ENCODE measurements at places on chromosomes 3 and 15.
A peak's percentile ranks its signal among the peaks of the same experiment; 100 is the strongest.

- DNase-seq: no peak
These were observed 22.2 kb upstream of the IGF1R start for GRCh38 chr15:98626153-98626552.

DNA sequence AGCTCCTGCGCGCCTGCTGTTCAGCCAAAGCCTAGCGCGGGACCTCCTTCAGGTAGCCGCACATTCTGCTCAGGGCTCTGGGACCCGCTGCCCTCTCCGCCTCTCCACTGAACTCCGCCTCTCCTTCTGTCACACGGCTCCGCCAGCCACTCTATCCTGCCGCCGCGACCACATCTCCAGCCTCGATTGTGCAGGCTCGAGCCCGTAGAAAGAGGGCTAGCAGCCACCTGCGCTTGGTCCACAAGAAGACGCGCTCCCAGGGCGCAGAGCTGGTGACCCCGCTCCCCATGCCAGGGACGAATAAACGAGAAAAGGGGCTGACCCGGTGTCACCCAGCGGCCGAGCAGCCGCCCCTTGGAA, 1.1 kb upstream of the VIPR1 start:
- no peak for DNase-seq

DNA sequence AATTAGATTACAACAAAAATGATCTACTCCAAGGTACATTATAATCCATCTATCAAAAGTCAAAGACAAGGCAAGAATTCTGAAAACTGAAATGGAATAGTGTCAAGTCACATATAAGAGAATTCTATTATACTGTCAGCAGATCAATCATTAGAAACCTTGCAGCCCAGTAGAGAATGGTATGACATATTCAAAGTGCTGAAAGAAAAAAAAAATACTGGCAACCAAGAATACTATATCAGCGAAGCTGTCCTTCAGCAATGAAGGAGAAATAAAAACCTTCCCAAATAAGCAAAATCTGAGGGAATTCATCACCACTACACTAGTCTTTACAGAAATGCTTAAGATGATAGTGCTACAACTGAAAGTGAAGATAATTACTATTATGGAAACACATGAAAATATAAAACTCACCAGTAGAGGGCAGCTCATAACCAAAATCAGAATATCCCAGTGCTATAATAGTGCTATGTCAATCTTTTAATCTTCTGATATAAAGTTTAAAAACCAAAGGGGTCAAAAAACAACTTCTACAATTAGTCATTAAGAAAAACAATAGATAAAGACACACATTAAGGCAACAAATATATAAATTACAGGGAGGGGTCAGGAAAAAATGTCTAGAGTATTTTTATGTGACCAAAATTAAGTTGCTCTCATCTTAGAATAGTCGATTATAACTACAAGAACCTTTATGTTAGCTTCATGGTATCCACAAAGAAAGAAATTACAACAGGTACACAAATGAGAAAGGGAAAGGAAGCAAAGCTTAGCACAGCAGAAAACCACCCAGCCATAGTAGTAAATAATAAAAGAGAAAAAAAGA, 190.7 kb upstream of the CNTN6 start:
- peak; percentile 24 for DNase-seq

DNA sequence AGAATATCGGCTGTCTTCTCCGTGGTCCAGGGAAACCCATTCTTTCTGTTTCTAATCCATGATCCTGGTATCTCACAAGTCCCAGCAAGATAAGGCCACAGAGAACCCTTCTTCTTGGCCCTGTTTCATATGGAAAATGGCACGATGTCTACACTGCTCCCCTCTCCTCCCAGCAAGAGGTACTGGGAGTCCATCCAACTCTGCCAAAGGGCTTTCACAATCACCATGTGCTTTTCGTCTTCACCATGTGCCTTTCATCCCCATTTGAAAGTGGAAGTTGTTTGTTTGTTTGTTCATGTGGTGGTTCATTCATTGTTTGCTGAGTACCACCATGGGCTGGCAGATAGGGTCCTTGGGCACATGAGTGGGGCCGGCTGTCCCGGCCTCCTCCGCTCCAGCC, 5.5 kb downstream of the ITIH3 start:
- no peak for DNase-seq

GRCh38 chr3:134600685-134601463, 49.9 kb downstream of the KY start:
- peak; percentile 87 for DNase-seq

DNA sequence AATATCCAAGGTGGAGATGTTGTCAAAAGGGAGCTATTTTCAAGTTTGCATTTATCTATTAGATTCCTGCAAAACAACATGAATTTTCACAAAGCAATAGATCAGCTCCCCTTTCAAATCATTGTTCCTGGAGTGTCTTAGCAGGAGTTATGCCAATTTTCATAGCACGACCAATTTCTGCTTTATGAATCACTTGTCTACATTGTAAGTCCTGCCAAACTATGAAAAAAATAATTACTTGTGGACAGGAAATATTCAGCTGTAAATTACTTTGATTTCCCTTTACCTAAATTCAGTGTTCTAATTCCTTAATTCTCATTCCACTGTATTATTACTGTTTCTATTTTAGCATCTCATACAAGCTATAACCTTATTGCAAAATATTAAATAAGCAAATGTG, 1289.6 kb downstream of the NSUN3 start:
- no peak for DNase-seq

DNA sequence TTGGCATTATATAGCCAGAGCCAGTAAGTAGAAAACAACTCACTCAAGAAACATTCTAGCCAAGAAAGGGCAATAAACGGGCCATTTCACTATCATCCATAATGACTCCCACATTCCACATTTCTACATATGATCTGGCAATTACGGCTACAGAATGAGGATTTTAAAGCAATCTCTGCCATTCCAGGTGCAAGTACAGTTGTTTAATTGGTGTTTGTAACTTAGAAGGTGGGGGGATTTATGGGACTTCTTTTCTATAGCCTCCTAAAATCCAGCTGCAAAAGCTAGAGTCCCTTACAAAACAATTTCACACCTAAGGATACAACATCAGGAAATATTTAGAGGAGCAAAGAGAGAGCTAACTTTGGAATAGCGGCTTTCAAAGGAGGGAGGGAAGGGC, 295.4 kb upstream of the RORA start:
- DNase-seq: no peak

GRCh38 chr3:99647081-99647480, 8.7 kb downstream of the COL8A1 start:
- peak; percentile 55 for DNase-seq

DNA sequence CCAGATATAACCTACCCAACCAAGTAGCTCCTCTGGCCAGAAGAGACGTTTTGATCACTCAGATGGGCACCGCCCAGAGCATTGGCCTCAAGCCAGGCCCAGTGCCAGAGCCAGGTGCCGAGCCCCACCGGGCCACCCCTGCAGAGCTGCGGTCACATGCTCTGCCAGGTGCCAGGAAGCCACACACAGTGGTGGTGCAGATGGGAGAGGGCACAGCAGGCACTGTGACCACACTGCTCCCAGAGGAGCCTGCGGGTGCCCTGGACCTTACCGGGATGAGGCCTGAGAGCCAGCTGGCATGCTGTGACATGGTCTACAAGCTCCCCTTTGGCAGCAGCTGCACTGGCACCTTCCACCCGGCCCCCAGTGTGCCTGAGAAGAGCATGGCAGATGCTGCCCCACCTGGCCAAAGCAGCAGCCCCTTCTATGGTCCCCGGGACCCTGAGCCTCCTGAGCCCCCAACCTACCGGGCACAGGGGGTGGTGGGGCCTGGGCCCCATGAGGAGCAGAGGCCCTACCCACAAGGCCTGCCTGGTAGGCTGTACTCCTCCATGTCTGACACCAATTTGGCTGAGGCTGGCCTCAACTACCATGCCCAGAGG, 19.1 kb upstream of the APEH start:
- no peak for DNase-seq

- DNase-seq: peak; percentile 3
These were observed 101.4 kb downstream of the RYK start for GRCh38 chr3:134149286-134149685.

GRCh38 chr3:14378415-14378814, 24.0 kb upstream of the SLC6A6 start:
- DNase-seq: peak; percentile 16

Measured in GM23248 (cell line).